Left forelimb (tissue), 1 donor: ENCODE measurements at places on chromosomes 11 and 22.

DNA sequence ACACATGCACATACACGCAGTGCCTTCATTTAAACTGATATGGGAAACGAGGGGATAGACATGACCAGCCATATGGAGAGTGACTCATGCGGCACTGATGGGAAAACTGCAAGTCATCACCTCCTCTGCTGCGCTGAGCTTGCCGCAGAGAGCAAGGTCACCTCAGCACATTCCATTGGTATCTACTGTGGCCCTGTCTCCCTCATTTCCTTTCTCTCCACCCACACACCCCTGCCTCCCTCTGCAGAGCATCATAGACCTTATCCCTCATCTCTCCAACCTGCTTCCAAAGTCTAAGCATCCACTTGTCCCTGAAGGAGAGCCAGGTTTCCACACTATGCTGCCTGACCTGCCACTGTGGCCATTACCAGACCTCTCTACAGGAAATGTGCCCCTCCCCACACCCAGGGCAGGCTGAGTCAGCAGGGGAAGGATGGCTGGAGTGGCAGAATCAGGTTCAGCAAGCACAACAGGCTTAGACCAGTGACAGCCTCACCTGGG, 116.9 kb upstream of the SNX19 start:
- DNase-seq, result no peak

DNA sequence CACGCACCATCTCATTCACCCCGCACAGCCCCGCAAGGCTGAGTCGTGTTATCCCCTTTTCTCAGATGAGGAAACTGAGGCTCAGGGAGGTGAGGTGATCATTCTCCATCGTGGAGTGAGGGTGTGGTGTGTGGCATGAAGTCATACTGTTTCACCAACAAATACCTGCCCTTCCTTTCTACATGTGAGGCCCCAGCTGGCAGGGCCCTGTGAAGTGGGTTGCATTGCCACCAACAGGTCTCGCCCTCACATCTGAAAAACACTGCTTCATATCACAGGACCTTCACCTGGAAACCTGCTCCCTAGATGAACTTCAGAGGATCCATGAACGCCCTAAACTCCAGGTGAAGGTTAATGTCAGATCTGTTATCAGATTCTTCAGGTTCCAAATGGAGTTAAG, 4.3 kb downstream of the SSTR3 start:
- no peak for DNase-seq

DNA sequence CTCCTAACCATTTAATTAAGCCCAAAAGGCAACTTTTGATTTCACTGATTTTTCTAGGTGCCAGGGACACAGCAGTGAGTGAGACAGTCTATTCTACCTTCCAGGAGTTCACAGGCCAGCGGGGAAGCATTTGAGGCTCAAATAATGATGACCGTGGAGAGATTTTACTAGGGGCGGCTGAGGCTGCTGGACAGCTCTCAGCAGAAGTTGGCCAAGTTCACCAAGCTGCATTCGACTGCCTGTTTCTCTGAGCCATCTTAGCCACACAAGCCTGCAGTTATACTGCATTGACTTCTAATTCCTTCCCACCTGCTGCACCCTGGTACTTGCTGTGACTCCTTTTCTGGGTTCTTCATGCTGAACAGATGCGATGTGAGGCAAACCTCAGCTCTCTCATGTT, 168.9 kb upstream of the TBCEL start:
- no peak for DNase-seq

DNA sequence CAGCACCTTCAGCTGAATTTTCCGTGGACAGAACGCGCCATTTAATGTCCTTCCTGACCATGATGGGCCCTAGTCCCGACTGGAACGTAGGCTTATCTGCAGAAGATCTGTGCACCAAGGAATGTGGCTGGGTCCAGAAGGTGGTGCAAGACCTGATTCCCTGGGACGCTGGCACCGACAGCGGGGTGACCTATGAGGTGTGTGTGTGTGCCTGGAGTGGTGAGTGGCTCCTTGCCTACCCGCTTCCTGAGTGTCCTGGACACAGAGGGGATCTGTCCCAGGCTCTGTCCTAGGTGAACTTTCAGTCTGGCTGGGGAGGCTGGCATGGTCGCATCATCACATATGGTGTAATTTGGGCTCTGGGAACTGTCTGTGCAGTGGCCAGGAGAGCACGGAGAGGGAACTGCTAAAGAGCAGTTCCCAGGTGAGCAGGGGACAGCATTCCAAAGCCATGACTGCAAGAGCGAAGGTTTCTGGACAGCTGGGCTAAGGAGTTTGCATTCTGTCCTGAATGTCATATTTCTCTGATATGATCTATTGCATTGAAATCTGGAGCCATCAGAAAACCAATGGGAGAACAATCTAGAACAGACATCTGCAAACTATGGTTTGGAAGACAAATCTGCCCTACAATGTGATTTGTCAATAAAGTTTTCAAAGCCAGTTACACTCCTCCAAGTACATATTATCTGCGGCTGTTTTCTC, 104.3 kb downstream of the RRAS2 start:
- no peak for DNase-seq

DNA sequence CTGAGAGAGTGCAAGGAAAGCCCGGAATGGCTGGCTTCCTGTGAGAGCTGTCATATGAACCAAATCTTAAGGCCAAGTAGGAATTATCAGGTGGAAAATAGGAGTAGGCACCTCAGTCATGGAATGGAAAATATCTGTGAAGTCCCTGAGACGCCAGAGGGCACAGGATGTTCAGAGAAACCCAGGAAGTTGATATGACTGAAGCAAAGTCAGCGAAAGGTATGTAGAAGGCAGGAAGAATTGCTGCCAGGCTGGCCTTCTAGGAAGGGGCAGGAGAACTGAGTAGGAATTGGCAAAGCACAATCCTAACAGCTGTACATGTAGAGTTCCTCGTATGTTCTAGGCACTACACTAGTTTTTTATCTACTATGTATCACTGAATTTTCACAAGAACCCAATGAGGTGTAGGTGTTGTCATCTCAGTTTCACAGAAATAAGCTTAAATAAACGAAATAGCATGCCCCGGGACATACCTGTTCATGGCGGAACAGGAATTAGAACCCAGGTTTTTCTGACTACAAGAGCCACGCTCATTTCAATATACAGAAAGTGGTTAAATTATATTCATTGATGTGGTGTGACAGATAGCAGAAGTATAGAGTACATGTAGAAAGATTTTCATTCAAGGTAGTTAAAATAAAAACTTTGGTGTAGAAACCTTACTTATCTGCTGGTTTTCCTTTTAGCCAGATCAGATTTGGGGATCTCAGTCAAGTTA, 17.0 kb downstream of the HMGXB4 start:
- DNase-seq, result no peak
